ENCODE measurements at places on chromosomes 12 and 14. TPM values are rescaled to one million over a fixed set of nuclear protein-coding genes. Genes with fewer than 3 reads are reported as not detected.

Gene NFATC4
- total RNA-seq = 77.9 TPM

Gene TSHR
- total RNA-seq = not detected

GRCh38 chr12:800401-800800 lies 48.0 kb downstream of the WNK1 start:
- no peak for DNase-seq

DNA sequence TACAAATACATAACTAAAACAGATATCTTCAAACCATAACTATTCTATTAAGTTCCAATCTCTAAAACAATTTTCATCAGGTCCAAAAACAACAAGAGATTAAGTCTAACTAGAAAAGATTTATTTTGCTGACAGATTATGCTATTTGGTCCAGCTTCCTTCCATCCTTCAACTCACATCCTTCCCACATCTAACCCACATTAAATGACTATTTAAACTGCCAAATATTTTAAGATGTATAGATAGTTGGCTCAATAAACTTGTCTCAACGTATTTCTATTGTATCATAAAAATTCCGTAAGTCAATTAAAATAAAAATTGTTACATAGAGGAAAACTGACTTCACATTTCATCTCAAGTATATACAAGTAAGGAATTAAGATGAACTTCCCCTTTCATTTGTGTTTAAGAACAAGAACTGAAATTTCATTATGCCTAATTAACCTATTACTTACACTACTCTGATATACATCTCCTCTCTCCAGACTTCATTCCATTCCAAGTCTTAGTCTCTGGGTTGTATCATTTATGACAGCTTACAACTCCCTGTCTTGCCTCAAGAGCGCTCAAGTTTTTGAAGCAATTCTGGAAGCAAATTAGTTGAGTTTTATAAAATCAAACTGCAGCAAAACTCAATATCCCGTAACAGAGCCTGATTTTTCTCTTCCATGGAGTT lies 25.4 kb downstream of the PAWR start:
- peak; percentile 43 for DNase-seq

Gene SLC2A13
- 9.4 TPM for total RNA-seq

Gene GZMH
- not detected for total RNA-seq

Gene ANO2
- not detected for total RNA-seq

- no peak for DNase-seq
Observed at GRCh38 chr12:2489275-2489674, 305.5 kb upstream of the FKBP4 start.

Gene RPL6
- total RNA-seq = 1,914 TPM

- no peak for DNase-seq
Observed at GRCh38 chr14:95267306-95267705, 52.4 kb downstream of the CLMN start.

GRCh38 chr12:123931686-123932321 lies 40.8 kb downstream of the CCDC92 start:
- DNase-seq = no peak

DNA sequence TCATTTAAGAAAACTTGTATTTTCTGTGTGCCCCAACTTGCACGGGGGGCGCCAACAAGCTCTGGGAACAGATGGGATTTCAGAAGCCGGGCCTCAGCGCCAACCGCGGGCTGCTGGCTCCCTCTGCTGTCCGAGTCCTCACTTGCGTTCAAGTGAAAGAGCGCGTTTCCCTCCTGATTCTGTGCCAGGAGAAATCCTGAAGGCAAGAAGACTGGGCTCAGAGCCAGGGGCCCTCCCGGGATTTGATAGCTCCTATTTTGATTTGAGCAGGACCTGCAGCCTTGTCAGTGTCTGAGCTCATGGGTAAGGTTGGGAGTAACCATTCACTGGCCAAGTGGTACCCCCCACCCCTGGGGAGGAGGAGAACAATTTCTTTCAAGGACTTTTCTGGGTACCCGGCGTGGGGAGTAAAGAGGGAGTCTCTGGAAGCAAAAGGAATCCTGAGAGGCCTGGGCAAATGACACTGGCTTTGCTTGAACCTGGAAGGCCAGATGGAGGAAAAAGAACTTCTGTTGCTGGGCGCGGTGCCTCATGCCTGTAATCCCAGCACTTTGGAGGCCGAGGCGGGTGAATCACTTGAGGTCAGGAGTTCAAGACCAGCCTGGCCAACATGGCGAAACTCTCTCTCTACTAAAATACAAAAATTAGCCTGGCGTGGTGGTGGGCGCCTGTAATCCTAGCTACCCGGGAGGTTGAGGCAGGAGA lies 179.0 kb upstream of the RGS6 start:
- DNase-seq = peak; percentile 95

GRCh38 chr12:116066381-116067230 lies 210.9 kb downstream of the MED13L start:
- DNase-seq = peak; percentile 53

DNA sequence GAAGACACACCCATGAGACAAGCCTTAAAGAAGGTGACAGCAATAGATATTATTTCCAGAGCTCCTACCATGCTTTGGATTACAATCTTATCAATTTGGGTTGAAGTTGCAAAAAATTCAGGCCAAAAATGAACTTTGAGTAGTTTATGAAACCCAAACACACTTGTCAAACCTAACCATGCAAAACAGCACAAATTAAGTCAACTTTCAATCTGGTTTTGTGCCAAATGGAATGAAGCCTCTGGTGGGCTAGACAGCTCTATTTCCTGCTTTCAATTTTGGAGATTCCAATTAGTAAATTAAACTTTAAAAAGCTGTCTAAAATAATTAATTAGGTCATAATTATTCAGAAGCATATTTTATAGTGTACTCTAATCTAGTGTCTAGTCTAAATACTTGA lies 203.4 kb downstream of the SYT1 start:
- DNase-seq = no peak

DNA sequence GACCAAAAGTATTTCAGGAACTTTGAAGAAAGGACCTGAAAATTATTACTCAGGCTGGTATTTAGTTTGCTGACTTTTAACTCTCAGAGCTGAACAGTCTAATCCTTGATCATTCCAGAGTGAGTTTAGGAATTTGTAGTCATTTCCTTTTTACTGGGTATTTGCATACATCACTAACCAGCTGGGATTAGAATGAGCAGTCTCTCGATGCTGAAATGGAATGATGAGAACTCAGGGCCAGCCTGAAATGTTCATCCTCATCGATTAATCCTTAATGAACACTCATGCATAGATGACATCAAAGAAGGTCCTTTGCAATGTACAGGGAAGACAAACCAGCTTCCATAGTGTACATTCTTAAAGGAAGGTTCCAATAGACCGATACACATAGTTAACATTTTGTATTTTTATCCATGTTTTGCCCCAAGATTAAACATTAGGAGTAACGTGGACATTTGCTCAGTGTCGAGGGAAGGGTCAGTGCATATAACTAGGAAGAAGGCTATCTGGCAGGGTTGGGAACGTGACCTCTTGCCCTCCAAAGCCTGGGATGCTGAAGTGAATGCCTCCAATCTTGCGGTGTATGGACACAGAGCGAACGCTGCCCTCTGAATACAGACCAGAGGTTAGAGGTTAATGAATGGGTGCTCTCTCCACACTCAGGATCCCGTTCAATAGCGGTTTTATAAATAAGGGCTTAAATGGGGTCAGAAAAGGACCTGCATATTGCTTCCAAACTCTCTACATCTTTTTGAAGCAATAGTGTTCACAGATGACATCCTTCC lies 14.5 kb downstream of the FBXL14 start:
- DNase-seq = peak; percentile 46

Gene CISTR
- total RNA-seq = not detected

- no peak for DNase-seq
Observed at GRCh38 chr12:24894879-24895278, 54.0 kb downstream of the BCAT1 start.

DNA sequence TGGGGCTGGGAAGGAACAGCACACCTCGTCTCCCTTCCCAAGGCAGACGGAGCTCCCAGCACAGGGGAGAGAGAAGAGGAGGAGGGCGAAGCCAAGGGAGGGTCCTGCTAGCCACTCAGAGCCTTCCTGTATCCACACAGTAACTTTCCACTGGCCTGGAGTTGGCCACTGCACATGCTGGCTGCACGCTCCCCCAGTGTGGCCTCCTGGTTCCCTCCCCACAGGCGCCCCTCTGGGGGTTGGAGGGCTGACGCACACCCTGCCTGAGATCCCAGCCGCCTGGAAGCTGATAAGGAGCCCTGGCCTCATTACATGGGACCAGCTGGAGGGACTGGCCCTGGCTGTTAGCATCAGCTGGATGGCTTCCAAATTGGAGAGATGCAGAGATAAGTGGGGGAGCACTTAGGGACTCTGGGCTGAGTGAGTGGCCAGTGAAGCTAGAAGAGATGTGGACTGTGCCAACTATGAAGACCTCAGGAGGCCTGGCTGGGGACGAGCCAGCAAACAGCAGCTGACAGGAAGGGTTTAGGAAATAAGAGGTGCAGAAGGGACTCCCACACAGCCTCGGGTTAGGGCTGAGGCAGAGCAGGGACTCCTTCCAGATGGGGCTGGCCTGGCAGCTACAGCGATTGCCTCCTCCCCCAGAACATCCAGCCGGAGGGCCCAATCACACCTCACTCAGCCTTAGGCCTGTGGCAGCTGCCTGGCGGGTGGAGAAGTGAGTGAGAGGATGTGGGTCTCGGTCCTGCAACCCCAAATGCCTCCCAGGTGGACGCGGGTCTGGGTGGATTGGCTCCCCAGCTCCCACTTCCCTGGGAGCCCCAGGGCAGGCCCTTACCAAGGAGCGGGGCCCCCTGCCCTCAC lies 26.3 kb upstream of the BCDIN3D start:
- peak; percentile 100 for DNase-seq

Gene CELA1
- total RNA-seq = not detected

- DNase-seq = peak; percentile 60
Observed at GRCh38 chr12:46786774-46787173, 39.0 kb downstream of the SLC38A4 start.

Data from fibroblast of the aortic adventitia (primary cell).